ENCODE measurements at places on chromosomes 1 and 21. TPM values are rescaled to one million over a fixed set of nuclear protein-coding genes. Genes with fewer than 3 reads are reported as not detected.
A peak's percentile ranks its signal among the peaks of the same experiment; 100 is the strongest.

DNA sequence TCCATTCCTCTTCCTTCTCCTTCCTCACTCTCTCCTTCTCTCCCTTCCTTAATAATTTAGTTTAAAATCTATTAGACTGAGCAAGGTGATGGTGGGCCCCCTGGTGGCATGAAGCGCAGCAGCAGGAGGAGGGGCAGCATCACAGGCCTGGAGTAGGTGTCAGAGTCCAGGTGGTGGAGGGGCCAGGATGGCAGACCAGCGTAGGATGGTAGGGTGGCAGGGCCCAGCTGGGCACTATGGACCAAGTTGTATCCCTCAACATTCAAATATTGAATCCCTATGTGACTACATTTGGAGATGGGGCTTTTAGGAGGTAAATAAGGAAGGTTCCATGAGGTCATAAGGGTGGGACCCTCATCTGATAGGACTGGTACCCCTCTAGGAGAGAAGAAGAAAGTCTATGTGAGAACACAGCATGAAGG, 61.0 kb downstream of the WDR4 start:
- peak; percentile 48 for DNase-seq

GRCh38 chr1:3730543-3731247, 21.6 kb upstream of the CCDC27 start:
- DNase-seq, result no peak

DNA sequence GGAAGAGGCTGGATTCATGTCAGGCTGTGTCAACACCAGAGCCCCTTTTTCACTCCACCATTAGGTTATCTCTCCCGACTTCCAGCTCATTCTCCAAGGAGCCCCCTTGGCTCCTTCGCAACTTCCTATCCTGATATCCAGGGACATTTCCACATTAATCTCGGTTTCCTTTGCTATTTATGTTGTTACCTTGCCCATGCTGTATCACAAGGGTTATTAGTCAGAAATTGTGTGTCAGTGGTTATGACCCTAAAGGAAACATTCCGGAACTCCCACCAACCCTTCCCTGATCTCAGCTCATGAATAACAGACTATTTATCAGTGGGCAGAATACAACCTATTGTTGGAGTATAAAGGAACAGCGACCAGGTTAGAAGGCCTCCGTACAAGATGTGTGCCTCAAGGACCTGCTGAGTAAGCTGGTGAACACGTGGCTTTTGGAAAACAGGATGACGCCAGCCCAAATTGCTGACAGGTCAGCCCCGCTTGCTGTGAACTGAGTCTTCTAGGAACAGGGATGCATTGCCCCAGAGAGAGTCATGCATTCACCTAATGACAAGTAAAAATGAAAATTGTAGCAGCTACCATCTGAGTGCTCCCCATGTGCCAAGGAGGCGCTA, 121.5 kb downstream of the PLPP3 start:
- no peak for DNase-seq

- no peak for DNase-seq
These were observed 92.3 kb downstream of the PGBD5 start for GRCh38 chr1:230333590-230334446.

DNA sequence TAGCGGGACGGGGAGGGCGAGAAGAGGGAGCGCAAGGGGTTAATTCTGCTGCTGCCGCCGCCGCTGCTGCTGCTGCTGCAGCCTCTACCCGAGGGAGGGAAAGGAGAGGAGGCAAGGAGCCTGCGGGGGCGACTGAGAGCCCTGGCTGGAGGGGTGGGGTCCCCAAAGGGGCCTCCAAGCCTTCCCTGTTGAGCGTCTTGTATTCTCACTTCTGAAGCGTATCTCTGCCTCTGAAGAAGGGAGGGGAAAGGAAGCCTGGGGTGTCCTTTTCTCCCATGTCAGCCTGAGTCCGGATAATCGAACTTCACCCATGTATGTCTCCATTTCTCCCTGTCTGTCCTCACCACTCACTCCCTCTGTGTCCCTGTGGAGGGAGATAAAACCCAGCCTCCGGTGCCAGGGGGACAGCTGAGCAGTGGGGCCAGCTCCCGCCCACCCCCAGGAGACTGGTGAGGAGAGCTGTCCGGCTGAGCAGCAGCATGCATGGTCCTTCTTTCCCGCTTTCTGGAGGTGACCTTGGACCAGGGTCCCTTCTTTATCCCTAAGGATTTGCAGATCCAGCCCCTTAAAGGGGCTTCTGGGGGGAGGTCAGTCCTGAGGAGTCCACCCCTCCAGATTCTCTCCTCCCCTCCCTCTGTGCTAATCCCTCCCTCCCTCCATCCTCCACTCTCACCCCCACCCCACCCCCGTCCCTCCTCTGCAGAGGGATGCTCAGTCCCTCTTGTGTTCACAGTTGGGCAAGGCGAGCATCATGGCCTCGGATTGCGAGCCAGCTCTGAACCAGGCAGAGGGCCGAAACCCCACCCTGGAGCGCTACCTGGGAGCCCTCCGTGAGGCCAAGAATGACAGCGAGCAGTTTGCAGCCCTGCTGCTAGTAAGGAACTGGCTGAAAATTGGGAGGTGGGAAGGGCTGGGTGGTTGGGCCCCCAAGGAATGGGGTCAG, 1.0 kb downstream of the NCDN start:
- DNase-seq, result peak; percentile 63

- DNase-seq, result no peak
These were observed 40.4 kb upstream of the MTR start for GRCh38 chr1:236754525-236755210.

GRCh38 chr1:215992620-215993019, 425.5 kb downstream of the KCTD3 start:
- peak; percentile 10 for DNase-seq

- peak; percentile 68 for DNase-seq
These were observed 166.3 kb downstream of the BARHL2 start for GRCh38 chr1:90550626-90551406.

- DNase-seq, result peak; percentile 26
These were observed 48.0 kb downstream of the TBCE start for GRCh38 chr1:235415008-235415904.

- no peak for DNase-seq
These were observed 18.6 kb downstream of the ARMH1 start for GRCh38 chr1:44693159-44693558.

DNA sequence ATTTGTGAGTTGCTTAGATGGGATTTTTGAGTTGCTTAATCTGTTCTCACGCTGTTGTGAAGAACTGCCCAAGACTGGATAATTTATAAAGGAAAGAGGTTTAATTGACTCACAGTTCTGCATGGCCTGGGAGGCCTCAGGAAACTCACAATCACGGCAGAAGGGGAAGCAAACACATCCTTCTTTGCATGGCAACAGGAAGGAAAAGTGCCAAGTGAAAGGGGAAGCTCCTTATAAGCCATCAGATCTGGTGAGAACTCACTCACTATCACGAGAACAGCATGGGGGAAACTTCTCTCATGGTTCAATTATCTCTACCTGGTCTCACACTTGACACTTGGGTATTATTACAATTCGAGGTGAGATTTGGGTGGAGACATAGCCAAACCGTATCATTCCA, 10.3 kb downstream of the CLIC6 start:
- no peak for DNase-seq

Gene UBE2U
- not detected for total RNA-seq

Gene NBPF19
- total RNA-seq, result 20.5 TPM

Gene ADAM30
- total RNA-seq, result not detected

DNA sequence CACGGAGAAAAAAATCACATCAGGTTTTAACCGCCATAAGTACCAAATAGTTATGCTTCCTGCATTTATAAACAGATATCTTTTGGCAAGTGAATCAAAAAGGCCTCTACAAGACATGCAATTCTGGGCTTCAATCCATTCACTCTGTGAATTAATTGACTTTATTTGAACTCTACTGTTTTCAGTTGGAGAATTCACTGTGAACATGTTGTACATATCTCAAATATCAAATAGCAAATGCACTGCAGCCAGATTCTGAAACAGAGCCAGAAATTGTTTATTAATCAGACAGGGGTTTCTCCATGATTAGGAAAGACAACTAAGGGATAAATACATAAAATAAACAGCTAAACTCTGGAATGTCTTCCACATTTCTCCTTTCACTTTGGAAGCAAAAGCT, 445.4 kb upstream of the NFIA start:
- DNase-seq, result no peak

- DNase-seq, result no peak
These were observed 96.7 kb downstream of the ESRRG start for GRCh38 chr1:216626394-216627067.

- no peak for DNase-seq
These were observed 30.6 kb downstream of the PHC2 start for GRCh38 chr1:33400153-33400911.

GRCh38 chr1:27445177-27445936, 44.6 kb downstream of the WASF2 start:
- DNase-seq, result no peak

Gene EYA3
- total RNA-seq, result 20.8 TPM

Gene FCGR2B
- total RNA-seq, result 0.18 TPM

GRCh38 chr21:15301736-15302135, 236.9 kb upstream of the NRIP1 start:
- DNase-seq, result no peak

Gene RAD54L
- total RNA-seq, result 2.6 TPM

DNA sequence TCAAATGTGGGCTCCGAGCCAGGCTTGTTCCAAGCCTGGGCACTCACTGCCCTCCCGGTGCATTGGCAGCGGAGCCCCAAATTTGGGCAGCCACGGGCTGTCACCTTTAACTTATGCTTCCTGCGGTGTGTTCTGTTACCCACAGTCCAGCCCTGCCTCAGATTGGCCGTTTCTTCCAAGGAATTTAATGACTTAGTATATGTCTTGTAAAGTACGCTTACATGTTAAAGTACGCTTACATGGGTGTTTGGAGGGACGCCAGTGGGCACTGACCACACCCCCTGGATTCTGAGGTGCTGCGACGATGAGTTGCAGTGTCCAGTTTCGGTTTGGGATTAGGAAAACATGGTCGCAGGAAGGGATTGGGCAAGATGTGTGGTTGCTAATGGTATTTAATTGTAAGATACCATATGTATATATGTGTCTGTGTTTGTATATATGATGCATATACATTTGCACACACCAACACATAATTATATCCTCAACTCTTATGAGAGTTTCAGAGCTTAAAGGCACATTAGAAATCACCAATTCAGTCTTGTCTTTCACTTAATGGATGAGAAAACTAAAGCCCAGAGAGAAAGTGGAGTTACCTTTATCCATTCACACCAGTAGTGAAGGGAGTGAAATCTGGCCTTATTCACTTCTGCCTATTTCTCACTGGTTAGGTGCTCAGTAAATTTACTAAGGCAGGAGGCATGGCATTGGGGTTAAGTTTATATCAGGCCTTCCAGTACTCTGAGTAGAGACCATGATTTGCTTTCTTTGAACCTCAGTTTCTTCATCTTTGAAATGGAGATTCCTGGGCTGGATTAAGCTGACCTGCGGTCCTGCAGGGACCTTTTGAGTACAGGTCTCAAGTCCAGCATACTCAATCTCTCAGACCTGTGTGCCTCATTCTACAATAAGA, 1.0 kb downstream of the SMYD2 start:
- no peak for DNase-seq

DNA sequence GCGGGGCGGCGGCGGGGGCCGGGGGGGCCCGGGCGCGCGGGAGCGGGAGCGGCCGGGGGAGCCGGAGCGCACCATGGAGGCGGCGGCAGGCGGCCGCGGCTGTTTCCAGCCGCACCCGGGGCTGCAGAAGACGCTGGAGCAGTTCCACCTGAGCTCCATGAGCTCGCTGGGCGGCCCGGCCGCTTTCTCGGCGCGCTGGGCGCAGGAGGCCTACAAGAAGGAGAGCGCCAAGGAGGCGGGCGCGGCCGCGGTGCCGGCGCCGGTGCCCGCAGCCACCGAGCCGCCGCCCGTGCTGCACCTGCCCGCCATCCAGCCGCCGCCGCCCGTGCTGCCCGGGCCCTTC, 546 bp downstream of the SKI start:
- DNase-seq, result no peak

GRCh38 chr1:156458181-156458503, 42.4 kb downstream of the MEF2D start:
- no peak for DNase-seq

GRCh38 chr1:178953034-178953433, 72.7 kb upstream of the FAM20B start:
- no peak for DNase-seq

DNA sequence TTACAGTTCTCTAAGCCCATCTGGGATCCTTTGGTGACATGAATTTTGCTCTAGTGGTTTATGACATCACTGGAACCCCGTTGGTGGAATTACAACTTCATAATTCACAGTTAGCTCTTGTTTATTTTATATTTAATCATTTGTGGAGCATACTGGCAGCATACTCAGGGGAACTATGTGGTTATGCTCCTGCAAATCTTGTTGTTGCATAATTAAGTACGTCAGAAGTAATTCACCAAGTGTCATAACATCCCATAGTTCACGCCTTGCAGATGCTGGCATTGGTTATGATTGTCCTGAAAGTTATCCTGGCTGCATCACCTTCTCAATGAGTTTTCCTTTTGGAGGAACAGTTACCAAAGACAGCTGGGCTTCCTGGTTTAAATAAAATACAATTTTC, 16.5 kb downstream of the PRRX1 start:
- no peak for DNase-seq

GRCh38 chr1:172781513-172782140, 122.7 kb downstream of the FASLG start:
- no peak for DNase-seq

Gene ADIPOR1
- 38.7 TPM for total RNA-seq

Gene GUCA2A
- total RNA-seq, result not detected

DNA sequence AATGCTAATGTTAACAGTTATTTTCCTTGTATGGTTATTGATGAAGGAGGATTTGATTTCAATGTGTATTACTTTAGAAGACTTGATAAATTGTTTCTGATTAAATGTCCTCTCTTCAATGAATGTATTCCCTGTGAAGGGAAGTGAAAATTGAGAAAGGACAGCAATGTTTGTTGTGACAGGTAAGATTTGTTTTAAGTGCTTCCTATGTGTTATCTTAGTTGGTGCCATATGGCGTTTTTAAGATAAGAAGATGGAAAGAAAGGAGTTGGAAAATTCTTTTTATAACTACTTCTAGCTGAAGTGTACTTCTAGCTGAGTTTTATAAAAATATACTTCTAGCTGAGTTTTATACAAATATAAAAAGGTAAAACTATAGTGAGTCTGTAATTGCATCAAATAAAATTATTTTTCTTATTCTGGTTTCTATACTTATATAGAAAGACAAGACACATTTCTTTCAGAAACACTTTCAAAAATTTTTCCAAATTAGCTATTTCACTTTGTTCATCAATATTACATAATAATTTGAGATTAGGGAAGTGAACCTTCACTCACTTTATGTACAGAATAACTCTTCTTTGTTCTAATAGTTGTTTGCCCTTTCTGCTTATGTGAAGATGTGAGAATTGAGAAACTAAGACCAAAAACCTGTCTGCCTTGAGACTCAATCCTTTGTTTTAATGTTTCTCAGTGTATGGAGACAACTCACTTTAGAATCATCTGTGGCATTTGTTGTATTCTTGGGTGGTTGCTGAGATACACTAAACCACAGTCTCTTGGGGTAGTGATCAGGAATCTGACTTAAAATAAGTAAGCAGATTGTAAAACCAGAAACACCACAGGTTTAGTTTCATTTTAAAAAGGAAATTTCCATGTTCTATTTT, 382.9 kb upstream of the B3GALT2 start:
- no peak for DNase-seq

Gene TIAM1
- total RNA-seq, result 79.3 TPM

Gene SLC35F3
- 11.9 TPM for total RNA-seq

GRCh38 chr1:62237361-62237760, 42.7 kb downstream of the L1TD1 start:
- DNase-seq, result no peak

Gene ERG
- total RNA-seq, result 2.3 TPM

Gene RASSF5
- total RNA-seq, result 2.7 TPM

GRCh38 chr1:186214791-186215190, 160.3 kb downstream of the TPR start:
- no peak for DNase-seq

All from cerebellum (tissue), 4 donors.